ENCODE measurements at places on chromosomes 12 and 14.

GRCh38 chr12:39617887-39618286 is 1.7 kb downstream of the ABCD2 start:
- no peak for DNase-seq

- no peak for DNase-seq
These were observed 211.3 kb downstream of the TMEM121 start for GRCh38 chr14:105737504-105738246.

DNA sequence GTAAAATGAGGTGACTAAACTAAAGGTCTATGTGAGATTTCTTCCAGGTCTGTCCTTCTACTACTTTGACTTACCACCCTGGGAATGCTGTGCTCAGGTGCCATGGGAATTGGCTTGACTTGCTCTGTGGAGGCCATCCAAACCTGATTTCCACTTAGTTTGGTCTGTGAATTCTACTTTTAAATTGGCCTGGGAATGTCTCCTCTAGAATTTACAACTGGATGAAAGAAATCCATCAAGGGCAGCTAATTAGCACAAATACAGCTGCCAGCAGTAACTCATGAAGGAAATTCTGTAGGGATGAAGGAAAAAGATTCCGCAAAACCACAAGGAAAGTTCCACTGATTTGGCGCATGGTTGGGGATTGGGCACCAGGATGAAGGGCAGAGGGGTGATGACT is 31.7 kb upstream of the FRMD6 start:
- DNase-seq = no peak

DNA sequence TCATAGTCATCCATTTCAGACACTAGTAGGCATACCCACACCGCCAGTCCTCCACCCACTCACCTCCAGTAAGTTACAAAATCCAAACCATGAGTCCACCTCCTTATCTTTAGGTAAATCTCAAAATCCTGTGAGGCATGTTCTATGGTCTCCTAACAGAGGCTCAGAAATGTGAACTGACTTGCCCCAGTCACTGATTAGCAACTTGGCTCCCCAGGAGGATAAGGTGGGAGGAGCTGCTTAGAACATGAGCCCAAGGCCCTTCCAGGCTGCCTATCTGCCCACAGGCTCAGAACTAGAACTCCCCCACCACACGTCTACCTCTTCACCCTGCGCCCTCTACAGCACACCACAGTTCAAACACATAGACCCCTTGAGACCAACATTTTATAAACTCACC is 19.9 kb downstream of the SETD3 start:
- DNase-seq = no peak

DNA sequence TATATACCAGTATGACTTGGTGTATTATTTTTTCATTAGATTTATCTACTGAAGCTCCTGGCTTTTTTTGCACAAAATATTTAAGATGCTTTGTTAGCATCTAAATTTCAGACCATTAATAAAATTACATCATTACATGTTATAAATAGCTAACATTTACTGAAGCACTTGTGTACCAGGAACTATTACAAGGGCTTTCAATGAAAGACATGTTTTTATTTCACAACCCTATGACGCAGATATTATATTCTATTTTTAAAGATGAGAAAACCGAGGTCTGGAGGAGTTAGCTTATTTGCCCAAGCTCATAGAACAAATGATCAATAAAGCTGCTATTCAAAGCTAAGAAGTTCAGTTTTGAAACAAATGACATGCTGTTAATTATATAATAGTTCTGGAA is 420.4 kb upstream of the DCN start:
- DNase-seq = no peak

- DNase-seq = no peak
These were observed 68.4 kb downstream of the GALNT16 start for GRCh38 chr14:69328317-69328716.

DNA sequence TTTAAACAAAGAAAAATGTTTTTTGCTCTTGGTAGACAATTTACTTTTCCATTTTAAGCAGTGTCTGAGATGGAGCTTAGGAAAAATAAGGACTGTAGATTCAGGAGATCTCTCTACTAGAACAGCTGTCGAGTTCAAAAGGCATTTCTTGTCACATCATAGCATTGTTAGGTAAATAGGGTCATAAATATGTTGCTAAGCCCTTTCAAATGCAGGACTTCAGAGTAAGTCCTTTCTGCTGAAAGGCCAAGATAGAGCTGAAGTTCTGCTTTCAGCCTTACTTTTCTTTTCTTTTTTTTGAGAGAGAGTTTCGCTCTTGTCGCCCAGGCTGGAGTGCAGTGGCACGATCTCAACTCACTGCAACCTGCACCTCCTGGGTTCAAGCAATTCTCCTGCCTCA is 98.2 kb downstream of the SYNE2 start:
- no peak for DNase-seq

- DNase-seq = no peak
These were observed 38.0 kb downstream of the PTGER2 start for GRCh38 chr14:52352061-52352491.

- DNase-seq = no peak
These were observed 15.8 kb downstream of the DIP2B start for GRCh38 chr12:50520416-50521207.

GRCh38 chr12:122861587-122861970 is 26.3 kb downstream of the HIP1R start:
- DNase-seq = no peak

All from stimulated activated CD8-positive, alpha-beta memory T cell treated with anti-CD3 and anti-CD28 coated beads, Interleukin-7, amount 100 ng/mL, for 1 hour (primary cell).